ENCODE measurements at places on chromosomes 16 and 17.

DNA sequence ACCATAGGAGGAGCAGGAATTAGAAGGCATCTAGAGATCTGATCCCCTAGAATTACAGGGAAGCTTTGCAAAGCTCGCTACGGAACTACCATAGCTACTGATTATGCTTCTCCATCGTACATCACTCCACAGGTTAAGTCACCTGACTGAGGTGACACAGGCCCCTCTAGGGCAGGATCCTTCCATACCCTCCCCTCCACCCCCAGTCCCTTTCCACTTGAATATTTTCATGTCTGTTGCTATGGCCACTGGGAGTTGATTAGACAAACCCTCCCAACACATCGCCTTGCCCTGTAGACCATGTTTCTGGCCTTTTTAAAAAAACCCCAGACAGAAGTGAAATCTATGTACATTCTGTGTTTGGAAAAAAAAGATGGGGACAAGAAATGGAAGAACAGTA, 287.1 kb downstream of the SOX9 start:
- peak; percentile 11 for DNase-seq

- DNase-seq: no peak
Observed at GRCh38 chr17:74019271-74019670, 184.2 kb upstream of the RPL38 start.

DNA sequence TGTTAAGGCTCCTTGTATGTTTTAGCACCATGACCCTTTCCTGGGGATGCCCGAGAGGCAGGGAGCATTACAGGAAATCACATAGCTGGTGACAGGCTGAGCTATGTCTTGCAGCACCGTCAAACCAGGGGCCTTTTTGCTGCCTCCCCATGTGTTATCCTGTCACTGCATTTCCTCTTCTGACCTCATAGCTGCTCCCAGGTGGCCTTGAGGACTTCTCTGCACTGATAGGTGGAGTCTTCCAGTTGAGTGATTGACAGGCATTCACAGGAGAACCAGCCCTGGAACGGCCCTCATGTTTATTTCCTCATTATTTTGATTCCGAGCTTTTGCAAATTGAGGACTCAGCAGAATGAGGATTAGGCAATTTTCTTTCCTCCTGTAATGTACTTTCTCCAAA, 349.6 kb downstream of the HAPSTR1 start:
- no peak for DNase-seq

DNA sequence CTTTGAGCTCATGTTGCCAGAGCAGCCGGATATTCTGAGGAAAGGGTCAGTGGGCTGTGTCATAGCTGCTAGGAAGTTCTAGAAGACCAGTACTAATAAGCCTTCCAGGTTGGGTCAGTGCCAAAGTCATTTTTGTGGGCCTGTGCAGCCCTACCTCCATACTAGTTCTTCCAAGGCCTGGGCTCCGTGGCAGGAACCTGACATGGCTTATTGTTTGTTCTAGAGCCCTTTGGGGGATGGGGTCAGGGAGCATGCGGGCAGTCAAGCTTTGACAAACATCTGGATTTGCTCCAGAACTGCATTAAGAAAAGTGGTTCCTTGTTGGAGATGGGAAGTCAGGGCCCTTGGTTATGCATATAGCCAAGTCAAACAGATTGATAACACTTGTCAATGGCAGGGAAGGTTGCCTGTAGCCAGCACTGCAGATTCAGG, 7.6 kb downstream of the ALKBH5 start:
- no peak for DNase-seq

DNA sequence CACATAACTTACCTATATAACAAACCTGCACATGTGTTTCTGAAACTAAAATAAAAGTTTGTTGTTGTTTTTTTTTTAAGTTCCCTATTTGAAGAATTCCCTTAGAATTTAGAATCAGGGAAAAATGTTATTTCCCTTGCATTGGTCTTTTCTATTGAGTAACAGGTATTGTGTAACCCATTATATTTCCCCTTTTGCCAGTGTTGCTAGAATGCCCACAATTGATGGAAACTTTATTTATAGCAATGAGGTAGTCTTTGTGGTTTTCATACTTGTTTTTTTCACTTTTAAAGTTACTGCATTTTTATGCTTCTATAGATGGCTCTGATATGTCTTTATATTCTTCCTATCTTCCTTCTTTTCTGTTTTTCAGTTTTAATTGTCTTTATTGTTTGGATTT, 3.9 kb downstream of the NLRP1 start:
- DNase-seq: no peak

DNA sequence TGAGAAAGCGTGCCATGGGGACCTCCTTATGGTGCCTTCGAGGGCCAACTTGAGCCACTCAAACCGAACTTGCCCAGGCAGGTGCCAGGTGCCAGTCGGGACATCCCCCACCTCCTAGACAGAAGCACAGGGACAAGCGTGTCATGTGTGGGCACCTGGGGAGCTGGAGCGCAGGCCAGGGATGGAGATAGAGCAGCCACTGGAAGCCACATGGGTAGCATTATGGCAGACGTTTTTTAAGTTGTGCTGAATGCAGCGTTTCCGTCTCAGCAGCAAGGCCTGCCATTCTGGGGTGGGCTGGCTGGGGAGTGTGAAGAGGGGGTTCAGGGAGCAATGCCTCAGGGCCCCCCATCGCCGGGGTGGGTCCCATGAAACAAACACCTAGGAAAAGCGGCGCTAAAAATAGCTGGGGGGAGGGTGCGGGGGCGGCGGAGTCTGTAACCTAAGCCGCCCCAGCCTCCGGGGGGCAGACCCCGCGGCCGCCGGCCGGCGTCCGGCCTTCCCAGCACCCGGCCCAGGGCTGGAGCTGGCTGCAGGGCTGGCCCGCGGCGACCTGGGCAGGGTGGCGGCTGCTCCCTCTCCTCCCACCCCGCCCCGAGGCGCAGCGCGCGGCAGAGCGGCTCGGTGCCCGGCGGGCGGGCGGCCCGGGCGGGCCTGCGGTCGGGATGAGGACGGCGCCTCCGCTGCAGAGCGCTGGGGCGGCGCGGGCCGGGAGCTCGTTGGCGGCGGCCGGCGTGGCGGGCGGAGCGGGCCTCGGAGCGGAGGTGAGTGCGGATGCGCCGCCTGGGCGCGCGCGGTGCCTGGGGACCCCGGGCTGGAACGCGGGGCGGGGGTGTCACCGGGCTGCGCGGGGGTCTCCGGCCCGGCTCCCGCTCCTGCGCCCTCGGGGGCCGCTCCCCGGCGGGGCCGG, at the start of gene ZNF469:
TSS of gene ZNF469 (plus strand) at position 469 of the 910 bp plus-strand sequence. CDS start 44,512 bp downstream, outside the sequence.
- no peak for DNase-seq

- no peak for DNase-seq
Observed at GRCh38 chr16:48507391-48507790, 102.6 kb downstream of the N4BP1 start.

DNA sequence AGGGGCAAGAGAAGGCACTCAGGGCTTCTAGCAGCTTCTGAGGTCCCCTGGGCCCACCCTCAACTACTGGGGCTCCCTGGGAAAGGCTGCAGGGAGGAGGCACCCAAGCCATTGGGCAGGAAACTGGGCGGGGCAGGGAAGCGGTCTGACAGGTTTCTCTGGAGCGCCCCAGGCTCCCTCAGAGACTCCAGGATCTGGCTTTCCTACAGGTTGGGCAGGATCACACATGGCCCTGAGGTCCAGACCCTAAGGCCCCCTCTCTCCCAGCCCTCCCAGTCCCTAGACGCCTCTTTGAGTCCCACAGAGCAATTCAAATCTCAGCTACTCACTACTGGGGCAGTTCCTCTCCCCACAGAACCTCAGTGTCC, 14.3 kb downstream of the JUP start:
- no peak for DNase-seq

GRCh38 chr17:50582741-50583140, 22.2 kb downstream of the CACNA1G start:
- no peak for DNase-seq

GRCh38 chr17:7562208-7562605, 488 bp downstream of the SENP3 start:
- DNase-seq: no peak

GRCh38 chr16:35203636-35204035, 1744.2 kb downstream of the TP53TG3F start:
- DNase-seq: no peak

GRCh38 chr17:46911311-46911710, 11.6 kb upstream of the GOSR2 start:
- no peak for DNase-seq
